ENCODE measurements at places on chromosomes 2 and 18.

- no peak for DNase-seq
Measured at GRCh38 chr18:59149007-59149406, 9.3 kb downstream of the SEC11C start.

DNA sequence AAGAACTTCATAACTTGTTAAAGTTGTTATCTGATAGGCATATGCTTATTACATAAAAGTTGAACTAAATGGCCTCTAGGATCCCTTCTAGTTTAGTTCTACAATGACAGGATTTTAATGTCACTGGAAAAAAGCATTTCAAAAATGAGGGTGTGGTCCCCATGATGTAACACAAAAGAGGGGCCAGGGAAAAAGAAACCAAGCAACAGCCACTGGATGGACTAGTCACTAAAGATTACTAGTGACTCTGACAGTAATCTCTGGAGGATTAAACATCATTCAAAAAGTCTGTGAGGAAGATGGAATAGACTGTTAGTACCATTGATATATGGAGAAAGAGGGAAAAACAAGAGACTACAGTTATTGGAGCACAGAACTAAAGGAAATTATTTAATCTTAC, 22.6 kb downstream of the SEPTIN10 start:
- no peak for DNase-seq

DNA sequence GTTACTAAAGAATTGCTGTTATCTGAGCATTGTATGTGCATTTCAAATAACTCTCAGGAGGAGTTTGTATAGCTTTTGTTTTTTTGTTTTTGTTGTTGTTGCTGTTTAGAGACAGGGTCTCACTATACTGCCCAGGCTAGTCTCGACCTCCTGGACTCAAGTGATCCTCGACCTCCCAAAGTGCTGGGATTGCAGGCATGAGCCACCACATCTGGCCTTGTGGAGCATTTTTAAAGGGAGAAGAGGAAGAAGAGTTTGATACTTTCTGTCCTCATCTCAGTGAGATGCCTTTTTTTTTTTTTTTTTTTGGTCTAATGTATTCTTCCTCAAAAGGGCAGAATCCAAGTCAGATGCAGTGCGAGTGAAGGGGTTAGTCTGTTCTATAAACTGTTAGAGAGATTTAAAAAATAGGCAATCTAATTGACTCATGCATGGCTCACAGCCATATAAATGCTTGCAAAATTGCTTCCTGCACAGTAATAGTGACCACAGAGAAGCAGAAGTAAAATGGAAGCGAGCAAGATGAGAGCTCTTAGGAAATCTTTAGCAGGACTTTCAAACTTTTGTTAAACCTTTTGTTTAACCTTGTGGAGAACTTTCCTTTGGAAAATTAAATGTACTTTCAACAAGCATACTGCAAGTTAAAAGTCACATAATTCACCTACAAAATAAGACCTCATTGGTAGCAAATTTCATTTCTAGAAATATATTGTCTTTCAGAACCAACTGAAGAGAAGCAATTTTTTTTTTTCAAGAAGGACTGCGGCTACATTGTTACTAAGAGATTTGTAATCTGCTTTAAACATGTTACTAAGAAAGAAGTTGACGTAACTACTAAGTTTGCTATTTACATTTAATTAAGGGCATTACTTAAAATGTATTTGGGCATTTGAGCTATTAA, 52.3 kb upstream of the ROCK1 start:
- peak; percentile 18 for DNase-seq

- DNase-seq = no peak
Measured at GRCh38 chr2:100641125-100641435, 78.3 kb downstream of the PDCL3 start.

- no peak for DNase-seq
Measured at GRCh38 chr2:181992776-181993175, 7.1 kb downstream of the PPP1R1C start.

- DNase-seq = no peak
Measured at GRCh38 chr2:159912580-159912979, 114.6 kb upstream of the CD302 start.

- no peak for DNase-seq
Measured at GRCh38 chr2:236731767-236732580, 162.3 kb downstream of the ACKR3 start.

GRCh38 chr18:58580623-58581022, 48.3 kb downstream of the ALPK2 start:
- DNase-seq = peak; percentile 62

GRCh38 chr18:340044-340443, 72.2 kb upstream of the THOC1 start:
- DNase-seq = no peak

- DNase-seq = no peak
Measured at GRCh38 chr2:191453761-191454160, 208.6 kb downstream of the MYO1B start.

DNA sequence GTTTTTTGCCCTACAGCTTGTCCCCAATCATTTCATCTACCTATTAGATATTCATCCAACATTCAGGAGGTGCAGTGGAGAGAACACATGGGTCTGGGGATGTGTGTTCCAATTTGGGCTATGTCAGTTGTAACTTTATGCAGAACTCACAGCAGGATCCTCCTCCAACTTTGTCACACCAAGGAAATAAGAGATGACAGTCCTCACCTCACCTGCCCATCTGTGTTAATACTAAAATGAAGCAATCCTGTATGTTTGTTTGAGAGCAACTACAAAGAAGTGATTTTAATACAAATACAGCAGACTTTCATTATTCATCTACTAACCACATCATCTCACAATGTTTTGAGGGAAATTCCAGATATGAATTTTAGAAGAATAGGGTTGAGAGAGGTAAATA, 126.7 kb downstream of the ARHGAP15 start:
- no peak for DNase-seq

GRCh38 chr2:241064008-241064801, 37.9 kb downstream of the MTERF4 start:
- DNase-seq = no peak

- no peak for DNase-seq
Measured at GRCh38 chr2:222698276-222698675, 26.8 kb downstream of the MOGAT1 start.

DNA sequence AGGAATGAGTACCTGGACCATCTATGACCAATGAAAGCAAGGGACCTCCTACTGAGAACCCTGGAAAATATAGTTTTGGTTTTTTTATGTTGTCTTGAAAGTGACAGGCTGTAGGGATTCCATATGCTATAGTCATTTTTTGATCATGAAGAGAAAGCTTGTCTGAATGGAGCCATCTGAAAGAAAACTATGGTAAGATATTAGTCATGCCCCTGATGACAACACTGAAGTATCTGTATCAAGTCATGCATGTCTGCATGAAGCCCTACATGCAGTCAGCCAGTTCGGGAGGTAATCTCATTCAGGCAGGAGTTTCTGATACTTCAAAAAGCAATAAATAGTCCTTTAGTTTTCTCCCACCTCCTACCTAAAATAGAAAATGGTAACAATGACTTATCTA, 1042.0 kb downstream of the DPP10 start:
- no peak for DNase-seq

DNA sequence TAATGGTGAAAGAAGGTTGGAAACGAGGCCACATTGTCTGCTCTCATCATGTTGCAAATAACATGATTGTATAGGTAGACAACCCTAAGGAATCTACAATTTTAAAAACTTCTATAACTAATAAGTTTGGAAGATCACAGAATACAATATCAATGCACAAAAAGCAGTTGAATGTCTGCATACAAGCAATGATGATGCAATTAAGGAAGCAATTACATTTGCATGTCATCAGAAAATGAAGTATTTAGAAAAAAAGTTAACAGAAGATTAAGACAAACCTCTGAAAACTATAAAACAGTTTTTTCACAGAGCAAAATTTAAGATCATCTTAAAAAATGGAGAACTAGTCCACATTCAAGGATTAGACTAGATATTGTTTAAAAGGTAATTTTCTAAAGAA, 181.1 kb downstream of the METTL4 start:
- DNase-seq = no peak

- DNase-seq = no peak
Measured at GRCh38 chr2:222483513-222484039, 59.2 kb downstream of the SGPP2 start.

GRCh38 chr2:229376866-229377265, 105.8 kb upstream of the PID1 start:
- no peak for DNase-seq

DNA sequence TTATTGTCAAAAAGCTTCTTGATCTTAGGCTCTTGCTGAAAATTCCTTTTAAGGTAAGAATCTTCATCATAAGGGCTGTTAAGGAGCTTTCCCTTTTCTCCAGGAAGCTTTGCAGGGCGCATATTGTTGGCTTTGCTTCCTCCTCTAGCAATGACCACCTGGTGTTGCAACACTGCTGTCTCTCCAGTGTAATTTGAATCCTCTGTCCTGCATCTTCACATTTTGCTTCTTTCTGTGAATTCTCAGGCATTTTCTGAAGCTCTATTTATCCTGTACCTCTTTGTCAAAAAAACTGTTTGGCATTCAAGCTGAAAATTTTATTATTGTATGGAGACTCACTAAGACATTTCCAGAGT, 533.1 kb upstream of the CHAC2 start:
- no peak for DNase-seq

DNA sequence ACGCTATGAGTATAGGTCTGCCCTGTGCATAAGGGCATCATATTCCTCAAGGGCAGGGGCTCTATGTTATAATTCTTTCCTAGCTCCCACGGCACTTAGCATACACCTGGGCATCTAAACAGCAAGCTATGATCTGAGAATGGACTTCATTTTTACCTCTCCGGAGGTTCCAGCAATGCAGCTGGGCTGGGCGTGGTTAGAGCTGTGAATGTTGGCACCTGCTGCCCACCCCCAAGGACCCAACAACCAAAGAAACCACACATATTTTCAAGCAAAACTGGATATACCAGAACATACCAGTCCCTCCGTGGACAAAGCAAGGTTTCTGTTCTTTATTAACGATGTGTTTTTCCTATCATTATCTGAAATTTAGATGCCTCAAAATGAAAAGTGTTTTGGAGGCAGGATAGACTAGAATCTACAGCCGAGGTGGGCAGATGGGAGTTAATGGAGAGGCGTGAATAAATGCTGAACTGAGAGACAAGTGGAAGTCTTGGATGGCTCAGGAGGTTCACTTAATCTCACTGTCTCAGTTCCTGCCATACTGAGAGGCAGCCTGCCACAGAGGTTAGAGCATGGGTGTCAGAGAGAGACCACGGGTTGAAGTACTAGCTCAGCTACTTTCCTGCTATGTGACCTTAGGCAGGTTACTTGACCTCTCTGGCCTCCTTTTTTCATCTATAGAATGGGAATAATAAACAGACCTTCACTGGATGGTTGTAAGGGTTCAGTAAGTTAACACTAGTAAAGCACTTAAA, 186.6 kb upstream of the SMAD2 start:
- no peak for DNase-seq

DNA sequence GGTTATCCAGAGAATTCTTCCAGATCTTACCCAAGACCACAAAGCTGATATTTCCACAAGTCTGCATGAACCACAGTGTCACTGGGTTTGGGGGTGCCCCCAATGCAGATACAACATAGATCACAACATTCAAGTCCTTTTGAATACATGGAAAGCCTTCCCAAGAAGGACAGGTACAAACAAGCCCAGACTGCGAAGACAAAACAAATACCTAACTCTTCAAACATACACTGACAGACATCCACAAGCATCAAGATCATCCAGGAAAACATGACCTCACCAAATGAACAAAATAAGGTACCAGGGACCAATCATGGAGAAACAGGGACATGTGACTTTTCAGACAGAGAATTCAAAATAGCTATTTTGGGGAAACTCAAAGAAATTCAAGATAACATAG, 93.1 kb downstream of the MDH1 start:
- DNase-seq = no peak

DNA sequence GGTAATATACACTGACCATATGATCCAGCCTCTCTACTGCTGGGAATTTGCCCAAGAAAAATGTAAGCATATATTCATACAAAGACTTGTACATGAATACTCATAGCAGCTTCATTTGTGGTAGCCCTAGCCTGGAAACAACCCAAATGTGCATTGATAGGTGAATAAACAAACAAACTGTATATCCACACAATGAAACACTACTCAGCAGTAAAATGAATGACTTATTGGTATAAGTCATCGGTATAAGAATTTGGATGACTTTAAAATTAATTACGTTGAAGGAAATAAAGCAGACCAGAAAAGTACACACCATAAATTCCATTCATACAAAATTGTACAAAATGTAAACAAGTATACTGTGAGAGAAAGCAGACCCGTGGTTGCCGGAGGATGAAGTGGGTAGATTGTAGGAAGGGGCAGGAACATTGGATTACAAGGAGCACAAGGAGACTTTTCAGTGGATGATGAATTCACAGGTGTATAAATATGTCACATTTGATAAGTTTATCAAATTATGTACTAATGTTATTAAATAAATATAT, 376.7 kb downstream of the TDRD15 start:
- no peak for DNase-seq

DNA sequence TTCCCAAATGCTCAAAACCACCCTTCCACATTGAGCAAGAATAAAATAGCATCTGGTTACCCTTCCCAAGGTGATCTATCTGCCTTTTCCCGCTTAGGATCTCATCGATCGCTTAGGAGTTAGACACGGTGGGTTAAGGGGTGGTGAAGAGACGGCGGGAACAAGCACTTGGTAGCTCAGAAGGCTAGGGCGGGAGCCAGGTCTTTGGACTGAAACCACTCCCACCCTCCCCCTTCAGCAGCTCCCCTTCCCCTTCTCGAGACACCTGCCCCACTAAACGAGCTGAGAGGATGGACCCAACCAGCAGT, 513 bp downstream of the THOC1 start:
- DNase-seq = peak; percentile 44

GRCh38 chr2:31414601-31415241, at the start of gene XDH:
XDH (minus strand) TSS chr2:31414742; CDS start chr2:31414666, 76 bp downstream.
- DNase-seq = no peak

DNA sequence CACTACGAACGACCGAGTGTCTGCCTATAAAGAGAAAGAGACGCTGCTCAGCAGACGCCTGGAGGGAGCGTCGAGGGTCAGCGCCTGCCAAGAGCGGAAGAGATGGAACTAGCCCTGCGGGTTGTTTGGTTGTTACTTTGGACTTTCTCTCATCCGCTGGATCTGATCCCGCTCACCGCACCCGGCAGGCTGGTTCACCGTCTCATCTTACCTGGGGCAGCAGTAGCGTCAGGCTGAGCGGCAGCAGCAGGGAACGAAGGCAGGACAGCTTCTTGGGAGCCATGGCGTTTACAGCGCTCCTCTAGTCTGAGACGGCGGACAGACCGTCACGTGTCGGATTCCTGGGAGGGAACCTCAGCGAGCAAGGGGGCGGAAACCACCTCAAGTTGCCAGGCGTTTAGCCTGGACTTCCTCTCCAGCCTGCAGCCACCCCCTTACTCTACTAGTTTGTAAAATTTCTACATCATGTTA, 1.9 kb downstream of the GLB1L start:
- DNase-seq = no peak

Data from kidney glomerular epithelial cell (primary cell).